ENCODE measurements at places on chromosomes 4 and X. TPM values are rescaled to one million over a fixed set of nuclear protein-coding genes. Genes with fewer than 3 reads are reported as not detected.

Gene PRSS12
- total RNA-seq: 15.2 TPM

Gene PAGE5
- total RNA-seq: not detected

Gene CDKL2
- 0.16 TPM for total RNA-seq

Gene GABRG1
- total RNA-seq: not detected

Gene RENBP
- total RNA-seq: 16.5 TPM

Gene LANCL3
- 0.16 TPM for total RNA-seq

Gene SMIM10L2A
- total RNA-seq: 0.50 TPM

Gene SPANXB1
- not detected for total RNA-seq

Gene SLC49A3
- total RNA-seq: 5.9 TPM

Gene PLAC8
- 0.19 TPM for total RNA-seq

Gene JCHAIN
- total RNA-seq: not detected

Gene KANTR
- 4.0 TPM for total RNA-seq

Gene RNF175
- 0.06 TPM for total RNA-seq

Gene GPRASP2
- 9.6 TPM for total RNA-seq

Gene DDX53
- not detected for total RNA-seq

Gene ADGRG4
- total RNA-seq: under 0.01 TPM

Gene AR
- 0.49 TPM for total RNA-seq

Gene NSUN7
- total RNA-seq: under 0.01 TPM

Gene SLC34A2
- under 0.01 TPM for total RNA-seq

Gene GABRA4
- not detected for total RNA-seq

Gene CHM
- total RNA-seq: 12.0 TPM

Gene C4orf50
- total RNA-seq: not detected

Gene ANKRD37
- 1.9 TPM for total RNA-seq

Gene CT45A1
- not detected for total RNA-seq

Gene TLR6
- 0.81 TPM for total RNA-seq

Gene PLXNB3
- total RNA-seq: 2.9 TPM

Gene SYNPO2
- 0.44 TPM for total RNA-seq

Gene CT47B1
- not detected for total RNA-seq

Gene CLGN
- 0.81 TPM for total RNA-seq

Measured in bladder microvascular endothelial cell (primary cell).